ENCODE measurements at places on chromosomes 6 and 20.

DNA sequence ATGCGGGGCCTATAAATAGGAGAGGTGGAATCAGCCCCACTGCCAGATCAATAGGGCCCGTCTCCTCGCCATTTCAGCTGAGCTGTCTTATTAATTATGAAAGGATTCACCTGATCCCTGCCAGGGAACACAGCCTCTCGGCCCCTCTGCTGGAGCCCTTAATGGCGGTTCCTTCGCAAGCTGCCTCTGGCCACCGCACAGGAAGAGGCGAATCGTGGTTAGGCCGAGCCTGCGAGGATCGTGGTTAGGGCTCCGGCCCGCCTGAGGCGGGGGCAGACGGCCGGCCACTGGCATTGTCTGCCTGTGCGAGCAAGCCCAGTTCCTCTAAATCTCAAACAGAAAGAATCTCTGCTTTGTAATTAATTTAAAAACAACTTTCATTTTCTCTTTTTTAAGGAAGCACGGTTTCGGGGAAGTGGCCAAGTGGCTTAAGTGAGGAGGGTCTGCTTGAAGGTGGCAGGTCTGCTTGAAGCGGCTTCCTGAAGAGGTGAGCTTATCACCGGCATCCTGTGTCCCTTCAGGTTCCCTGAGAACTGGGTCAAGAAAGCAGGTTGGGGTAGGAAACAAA is 9.2 kb downstream of the NRN1 start:
- no peak for DNase-seq

DNA sequence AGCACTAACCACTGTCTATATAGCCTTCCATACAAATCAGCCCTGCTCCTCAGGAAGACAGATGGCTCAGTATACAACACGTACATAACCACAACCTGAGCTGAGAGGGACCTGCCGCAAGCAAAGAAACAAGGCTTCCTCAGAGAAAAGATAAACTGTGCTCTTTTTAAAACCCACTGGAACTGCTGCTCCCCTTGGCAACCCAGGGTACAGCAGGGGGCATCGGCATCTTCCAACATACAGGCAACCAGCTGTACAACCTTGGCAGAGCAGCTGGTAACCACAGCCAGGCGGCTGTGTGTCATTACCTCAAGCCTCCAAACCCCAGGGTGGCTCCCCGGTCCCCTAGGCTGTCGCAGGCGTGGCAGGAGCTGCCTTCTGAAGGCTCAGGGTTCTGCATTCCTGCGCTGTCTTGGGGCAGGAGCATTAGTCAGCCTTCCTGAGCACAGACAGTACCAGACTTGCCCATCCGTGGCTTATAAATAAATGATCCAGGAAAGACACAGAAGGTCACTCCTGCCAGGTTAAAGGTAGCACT is 249.5 kb downstream of the ADGRG6 start:
- peak; percentile 16 for DNase-seq

DNA sequence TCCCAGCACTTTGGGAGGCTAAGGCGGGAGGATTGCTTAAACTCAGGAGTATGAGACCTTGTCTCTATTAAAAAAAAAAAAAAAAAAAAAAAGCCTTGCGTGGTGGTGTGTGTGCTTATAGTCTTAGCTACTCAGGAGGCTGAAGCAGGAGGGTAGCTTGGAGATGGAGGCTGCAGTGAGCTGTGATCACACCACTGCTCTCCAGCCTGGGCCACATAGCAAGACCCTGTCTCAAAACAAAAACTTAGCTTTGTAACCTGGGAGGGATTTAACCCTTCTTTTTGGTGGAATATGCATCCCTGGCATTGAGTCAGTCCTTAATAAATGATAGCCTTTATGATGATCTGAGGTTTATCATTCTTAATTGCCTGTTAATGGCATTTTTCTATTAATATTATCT is 12.8 kb downstream of the ASXL1 start:
- no peak for DNase-seq

DNA sequence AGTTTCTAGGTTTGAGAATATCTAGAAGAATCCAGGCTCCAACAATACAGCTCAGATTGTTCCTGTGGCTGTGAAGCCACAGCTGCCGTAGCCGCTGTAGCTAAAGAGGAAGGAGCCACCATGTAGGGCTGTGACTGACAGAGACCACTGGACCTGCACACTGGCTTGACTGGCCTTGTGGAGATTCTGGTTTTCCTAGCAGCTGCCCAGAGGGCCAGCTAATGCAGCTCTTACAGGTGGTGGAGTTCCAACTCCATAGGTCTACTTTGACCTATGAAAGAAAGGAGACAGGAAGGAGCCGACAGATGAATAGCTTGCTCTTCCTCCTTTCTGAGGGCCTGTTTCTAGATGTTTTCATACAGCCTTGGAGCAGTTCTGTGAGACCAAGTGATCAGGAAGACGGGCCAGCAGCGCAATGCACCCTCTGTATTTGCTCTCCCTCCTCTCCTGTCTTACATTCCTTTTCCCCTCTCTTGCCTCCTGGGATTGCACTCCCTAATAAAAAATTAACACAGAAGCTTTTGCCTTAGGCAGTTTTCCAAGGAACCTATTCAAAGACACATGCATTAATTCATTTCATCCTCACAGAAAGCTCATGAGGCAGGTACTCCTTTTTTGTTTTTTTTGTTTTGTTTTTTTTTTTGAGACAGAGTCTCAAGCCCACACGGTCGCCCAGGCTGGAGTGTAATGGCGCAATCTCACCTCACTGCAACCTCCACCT is 51.8 kb upstream of the MYB start:
- DNase-seq: no peak

DNA sequence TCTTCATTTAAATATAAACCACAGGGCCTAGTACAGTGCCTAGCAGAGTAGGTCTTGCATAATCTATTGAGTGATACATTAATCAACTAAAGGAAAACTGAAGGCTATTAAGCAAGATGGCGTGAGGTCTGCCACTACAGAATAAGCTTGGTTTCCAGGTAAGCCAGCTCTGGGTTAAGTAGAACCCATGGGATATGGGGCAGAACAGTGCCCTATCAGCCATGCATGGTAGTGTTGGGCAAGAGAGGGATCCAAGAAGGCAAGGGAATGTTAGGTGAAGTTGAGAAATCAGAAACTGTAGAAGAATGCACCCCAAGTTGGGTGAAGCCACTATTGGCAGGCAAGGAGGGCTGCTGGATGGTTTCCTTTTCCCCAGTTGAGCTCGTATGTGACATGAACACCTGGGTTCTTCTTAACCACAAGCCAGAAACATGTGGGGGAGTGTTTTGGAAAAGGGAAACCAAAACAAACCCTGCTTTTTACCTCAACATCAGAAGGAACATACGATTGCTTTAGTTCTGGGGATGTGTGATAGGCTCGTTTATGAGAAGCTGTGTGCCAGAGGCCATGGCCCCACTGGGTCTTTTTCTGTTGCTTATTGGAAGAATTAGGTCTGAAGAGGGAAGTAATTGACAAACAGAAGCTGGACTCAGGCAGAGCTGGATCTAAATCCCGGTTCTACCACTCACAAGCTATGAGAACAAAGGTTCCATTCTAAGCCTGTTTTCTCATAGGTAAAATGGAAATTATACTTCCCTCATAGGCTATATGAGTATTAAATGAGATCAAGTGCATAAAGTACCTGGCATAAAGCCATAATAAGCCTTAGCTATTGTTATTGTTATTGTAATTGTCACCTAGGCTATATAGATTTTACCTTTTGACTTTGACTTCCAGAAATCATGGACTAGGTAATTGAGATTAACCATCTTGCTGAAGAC is 33.5 kb downstream of the NEDD9 start:
- no peak for DNase-seq

- DNase-seq: no peak
These were observed 312.0 kb upstream of the PREP start for GRCh38 chr6:105714846-105715245.

DNA sequence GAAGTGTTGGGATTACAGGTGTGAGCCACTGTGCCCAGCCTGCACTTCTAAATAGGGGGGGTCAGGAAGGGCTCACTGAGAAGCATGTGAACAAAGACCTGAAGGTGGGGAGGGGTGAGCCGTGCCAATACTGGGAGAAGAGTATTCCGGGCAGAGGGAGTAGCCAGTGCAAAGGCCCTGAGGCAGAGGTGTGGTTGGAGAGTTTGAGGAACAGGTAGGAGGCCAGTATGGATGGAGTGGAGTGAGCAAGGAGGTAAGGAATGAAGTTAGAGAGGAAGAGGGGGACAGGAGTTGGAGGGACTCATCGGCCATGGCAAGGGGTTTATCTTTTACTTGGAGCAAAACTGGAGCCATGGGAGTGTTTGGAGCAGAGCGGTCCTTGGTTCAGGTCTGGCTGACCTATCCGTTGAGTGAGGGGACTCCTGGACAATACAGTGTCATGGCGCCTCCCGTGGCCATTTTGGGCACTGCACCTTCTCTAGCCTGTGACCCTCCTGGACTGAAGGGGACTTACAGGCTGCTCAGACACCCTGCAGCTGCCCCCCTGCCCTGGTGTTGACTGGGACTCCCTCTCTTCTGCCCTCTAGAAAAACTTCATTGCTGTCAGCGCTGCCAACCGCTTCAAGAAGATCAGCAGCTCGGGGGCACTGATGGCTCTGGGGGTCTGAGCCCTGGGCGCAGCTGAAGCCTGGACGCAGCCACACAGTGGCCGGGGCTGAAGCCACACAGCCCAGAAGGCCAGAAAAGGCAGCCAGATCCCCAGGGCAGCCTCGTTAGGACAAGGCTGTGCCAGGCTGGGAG is 12.1 kb downstream of the FOXS1 start:
- peak; percentile 12 for DNase-seq

GRCh38 chr20:25077610-25078169 is 4.3 kb downstream of the VSX1 start:
- no peak for DNase-seq

- DNase-seq: no peak
These were observed 100.0 kb upstream of the MAN1A1 start for GRCh38 chr6:119449331-119450156.

DNA sequence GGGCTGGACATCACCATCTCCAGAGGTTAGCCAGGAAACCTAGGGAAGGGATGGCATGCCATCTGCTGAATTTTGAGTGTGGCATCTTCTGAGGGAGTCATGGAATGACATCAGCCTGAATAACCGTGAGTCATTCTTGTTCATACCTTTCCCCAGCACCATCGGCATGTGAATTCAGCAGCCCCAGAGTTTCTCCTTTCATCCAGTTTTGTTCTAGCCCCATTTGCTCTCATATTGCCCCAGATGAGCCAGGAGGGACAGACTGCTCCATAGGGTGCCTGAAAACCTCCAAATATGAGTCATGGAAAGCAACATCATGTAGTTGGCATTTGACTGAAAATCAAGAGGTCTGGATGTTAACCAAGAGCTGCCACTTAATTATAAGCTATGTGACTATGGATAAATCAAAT is 219.2 kb upstream of the SGK1 start:
- no peak for DNase-seq

DNA sequence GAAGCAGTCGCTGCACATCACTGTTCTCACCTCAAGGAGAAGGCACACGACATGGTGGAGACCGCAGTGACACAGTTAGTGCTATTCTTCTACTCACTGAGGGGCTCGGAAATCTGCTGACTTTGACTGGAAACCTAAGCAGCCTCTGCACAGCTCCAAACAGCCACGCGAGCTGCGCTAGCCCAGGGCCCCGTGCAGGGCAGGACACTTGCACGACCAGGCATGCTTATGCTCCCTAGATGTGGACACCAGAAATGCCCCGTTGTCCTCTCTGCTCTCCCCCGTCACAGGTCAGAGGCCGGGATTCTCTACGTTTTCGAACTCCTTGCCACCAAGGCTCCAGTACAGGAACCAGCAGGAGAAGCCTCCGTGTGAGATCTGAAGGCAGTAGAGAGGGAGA is 201.1 kb downstream of the WDR27 start:
- no peak for DNase-seq

DNA sequence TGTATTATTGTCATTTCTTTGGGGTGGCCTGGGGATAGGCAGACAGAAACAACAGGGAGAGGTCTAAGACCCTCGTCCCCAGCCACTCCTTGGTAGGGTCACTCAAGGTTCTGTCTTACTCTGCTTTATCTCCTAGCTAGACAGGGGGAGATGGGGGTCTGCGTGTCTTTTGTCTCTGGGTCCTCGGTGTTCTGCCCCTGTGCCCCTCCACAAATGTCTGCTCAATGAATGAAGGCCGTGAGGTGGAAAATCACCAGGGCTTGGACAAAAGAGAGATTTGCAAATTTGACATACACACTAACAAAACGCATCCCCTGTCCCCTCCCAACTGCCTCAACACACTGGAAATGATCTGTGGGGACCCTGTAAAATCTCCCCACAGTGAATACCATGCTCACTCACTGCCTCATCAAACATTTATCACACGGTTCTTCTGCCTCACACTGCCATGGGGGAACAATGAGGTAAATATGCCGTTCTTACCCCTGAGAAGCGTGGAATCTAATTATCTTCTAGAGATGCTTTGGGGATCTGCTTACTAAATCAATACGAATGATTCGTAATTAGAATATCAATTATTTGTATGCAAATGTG is 13.2 kb upstream of the VAPB start:
- DNase-seq: no peak
